ENCODE measurements at places on chromosomes 7 and 10.

GRCh38 chr10:111598433-111599059 lies 521.7 kb downstream of the ADRA2A start:
- no peak for DNase-seq

GRCh38 chr7:26477381-26477990 lies 185.8 kb downstream of the SNX10 start:
- no peak for DNase-seq

DNA sequence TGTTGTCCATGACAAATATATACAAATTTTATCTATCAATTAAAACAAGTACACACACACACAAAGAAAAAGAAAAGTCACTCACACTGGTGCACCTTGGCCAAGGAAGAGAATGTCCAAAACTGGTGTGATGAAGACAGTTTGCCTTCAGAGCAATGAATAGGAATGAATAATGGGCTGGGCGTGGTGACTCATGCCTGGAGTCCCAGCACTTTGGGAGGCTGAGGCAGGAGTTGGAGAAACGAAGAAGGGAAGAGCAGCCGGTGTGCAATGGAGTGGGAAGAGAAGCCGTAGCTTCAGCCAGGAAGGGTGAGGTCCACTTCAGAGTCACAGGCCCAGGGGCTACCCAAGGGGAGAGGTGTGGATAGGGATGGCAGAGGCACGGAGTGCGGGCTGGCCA lies 253.6 kb downstream of the CCSER2 start:
- no peak for DNase-seq

- no peak for DNase-seq
Measured at GRCh38 chr10:2837674-2838073, 229.7 kb upstream of the PFKP start.

DNA sequence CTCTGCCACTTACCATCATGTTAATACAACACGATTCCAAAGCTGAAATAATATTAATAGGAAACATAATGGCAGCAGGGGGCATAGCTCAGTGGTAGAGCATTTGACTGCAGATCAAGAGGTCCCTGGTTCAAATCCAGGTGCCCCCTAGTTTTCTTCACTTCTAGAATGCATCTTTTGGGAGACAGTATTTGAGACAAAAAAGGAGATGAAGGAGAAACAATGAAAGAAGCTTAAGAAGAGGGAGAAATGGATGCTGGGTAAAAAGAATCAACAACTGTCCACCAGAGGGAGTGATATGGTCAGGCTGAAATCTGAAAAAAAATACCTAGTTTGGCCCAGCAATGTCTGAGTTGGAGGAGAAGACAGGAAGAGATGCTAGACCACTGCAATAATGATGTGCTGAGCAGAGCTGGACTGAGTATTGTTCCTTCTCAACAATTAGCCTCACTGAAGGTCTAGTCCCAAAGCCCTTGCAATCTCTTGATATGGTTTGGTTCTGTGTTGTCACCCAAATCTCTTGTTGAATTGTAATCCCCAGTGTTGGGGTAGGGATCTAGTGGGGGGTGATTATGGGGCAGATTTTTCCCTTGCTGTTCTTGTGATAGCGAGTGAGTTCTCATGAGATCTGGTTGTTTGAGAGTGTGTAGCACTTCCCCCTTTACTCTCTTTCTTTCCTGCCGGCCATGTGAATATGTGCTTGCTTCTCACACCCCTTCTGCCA lies 48.3 kb downstream of the ZNF783 start:
- no peak for DNase-seq

DNA sequence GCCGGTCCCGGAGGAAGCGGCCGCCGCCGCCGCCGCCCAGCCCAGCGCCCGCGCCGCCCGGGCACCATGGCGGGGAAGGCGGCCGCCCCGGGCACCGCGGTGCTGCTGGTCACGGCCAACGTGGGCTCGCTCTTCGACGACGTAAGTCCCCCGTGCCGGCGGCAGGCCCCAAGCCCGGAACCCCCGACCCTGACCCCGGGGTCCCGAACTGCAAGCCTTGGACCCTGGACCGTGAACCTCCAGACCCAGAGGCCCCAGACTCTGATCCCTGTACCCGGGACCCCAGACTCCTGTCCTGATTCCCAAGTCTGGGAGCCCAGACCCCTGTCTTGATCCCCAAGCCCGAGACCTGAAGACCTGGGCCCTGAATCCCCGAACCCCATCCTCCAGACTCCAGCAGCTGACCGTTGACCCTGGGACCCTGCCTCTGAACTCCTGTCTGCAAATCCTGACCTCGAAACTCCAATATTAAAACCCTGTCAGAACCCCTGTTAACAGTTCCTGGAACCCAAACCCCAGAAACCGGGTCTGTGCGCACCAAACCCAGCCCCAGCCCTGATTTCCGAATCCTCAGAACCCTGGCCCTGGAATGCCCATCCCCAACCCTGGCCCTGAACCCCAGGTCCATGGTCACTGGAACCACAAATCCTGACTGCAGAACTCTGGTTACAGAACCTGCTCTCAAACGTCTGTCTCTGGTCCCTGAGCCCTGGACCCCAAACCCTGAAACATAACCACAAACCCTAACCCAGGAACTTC lies 623 bp downstream of the INPP5A start:
- peak; percentile 71 for DNase-seq

- DNase-seq = no peak
Measured at GRCh38 chr7:10315881-10316280, 657.8 kb upstream of the PHF14 start.

DNA sequence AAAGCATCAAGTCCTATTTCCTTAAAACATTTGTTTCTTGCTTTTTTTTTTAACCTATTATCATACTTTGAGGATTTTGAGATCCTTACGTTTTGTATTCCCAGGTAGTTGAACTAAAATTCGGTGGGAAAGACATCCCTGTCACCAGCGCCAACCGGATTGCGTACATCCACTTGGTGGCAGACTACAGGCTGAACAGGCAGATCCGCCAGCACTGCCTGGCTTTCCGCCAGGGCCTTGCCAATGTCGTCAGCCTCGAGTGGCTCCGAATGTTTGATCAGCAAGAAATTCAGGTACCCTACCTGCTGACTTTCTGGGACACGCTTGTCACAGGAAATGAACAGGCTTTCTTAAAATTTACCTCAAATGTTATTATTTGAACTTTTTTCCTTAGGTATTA lies 83.0 kb upstream of the DNAJB6 start:
- no peak for DNase-seq

GRCh38 chr10:34522546-34522945 lies 292.6 kb downstream of the PARD3 start:
- DNase-seq = no peak
